ENCODE measurements at places on chromosomes 3 and 15.

DNA sequence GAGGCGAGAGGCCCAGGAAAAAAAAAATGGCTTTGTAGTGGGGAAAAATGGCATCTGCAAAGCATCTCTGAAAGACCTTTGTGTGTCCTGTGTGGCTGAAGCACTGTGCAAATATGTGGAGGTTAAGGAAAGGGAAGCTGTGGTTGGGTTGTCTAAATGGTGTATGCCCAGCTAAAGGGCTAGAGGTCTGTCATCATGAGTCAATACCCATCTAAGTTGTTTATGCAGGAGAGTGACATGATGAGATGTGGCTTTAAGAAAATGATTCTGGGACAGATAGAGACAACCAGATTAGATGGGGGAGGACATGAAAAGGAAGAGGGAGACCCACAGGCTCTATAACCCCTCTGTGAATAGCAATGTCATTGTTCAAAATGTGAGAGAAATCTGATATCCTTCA, 280.7 kb downstream of the MFSD1 start:
- DNase-seq, result no peak

DNA sequence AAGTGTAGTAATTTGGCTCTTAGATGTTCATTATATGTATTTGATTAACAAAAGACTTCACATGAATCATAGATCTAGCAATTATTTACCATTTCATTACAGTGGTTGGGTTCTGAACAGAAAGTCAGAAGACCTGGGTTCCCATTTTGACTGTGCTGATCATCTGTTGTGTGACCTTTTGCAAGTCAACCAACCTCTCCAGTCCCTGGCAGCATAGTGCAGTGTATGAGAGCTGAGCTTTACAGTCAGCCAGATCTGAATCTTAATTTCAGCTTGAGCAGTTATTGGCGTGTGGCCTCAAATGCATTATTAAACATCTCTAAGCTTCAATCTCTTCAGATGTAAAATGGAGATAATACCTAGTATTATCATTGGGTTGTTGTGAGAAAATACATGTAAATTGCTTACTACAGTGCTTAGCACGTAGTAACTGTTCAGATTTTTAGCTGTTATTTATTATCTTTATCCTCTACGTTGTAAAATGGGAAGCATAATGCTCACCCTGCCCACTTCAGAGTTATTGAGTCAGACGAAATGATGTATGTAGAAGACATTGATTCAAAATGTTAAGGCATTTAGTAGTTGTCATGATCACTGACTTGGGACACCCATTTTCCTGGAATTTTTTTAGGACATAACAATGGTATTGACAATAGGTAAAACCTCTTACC, 104.0 kb downstream of the KLHL25 start:
- DNase-seq, result no peak

- DNase-seq, result no peak
Measured at GRCh38 chr15:78938658-78939488, 6.0 kb downstream of the CTSH start.

- DNase-seq, result no peak
Measured at GRCh38 chr3:39086144-39086543, 21.3 kb downstream of the GORASP1 start.

- DNase-seq, result peak; percentile 42
Measured at GRCh38 chr15:64911311-64912186, at the start of gene ANKDD1A. ANKDD1A (plus strand) TSS chr15:64911902; CDS start chr15:64911931, 29 bp downstream.

GRCh38 chr3:105997800-105998526, 129.2 kb upstream of the CBLB start:
- DNase-seq, result no peak

- no peak for DNase-seq
Measured at GRCh38 chr3:48502728-48503168, 1.2 kb downstream of the SHISA5 start.

GRCh38 chr3:191963182-191963581, 502.2 kb downstream of the PYDC2 start:
- no peak for DNase-seq

DNA sequence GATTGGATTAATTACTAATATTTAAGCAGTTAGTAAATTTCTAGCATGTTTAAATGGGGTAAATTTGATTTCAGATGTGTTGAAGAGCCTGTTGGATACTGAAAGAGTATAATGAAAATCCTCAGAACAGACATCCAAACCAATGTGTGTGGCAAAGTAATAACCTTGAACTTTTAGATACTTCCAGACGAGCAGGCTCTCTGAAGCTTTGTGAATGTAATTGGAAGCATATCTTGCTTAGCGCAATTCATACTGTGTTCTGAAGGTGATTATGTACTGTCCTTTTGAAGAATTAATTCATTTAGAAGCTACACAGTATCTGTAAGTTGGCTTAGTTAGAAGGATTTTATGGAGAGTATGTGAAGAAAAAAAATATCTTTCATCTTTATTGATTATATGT, 161.8 kb downstream of the CBLB start:
- DNase-seq, result no peak

DNA sequence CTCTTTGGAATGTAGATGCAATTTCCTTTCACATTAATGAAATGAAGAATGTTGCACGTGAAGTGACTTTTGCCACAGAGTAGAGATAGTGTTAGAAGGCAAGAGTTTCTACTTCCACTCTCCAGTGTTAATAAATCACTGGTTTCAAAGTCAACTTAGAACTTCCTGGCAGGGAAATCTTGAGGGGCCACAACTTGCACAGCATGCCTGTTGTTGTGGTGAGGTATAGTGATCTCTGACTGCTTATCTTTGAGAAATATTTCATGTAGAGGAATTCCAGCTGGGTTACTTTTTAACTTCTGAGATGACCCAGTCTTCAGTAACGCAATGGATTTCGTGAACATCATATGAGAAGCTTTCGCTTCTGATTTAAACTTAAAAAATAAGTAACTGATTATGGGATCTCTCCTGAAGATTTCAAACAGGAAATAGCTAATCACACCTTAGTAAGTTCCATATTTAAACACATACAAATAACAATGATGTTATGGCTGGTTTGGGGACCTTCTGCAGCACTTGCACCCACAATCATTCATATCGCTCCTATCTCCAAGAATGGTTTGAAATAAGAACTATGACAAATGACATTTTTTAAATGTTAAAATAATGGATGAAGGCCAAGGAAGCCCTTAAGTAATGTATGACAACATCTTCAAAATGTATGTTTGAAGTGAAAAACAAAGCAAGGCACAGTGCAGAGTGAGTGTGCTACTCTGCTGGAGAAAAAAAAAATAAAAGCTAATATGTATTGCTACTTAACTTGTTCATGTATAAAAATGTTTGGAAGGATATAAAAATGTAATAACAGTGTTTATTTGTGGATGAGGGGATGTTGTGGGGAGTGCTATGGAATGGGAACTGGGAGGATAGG, 726.5 kb upstream of the NECTIN3 start:
- DNase-seq, result no peak

DNA sequence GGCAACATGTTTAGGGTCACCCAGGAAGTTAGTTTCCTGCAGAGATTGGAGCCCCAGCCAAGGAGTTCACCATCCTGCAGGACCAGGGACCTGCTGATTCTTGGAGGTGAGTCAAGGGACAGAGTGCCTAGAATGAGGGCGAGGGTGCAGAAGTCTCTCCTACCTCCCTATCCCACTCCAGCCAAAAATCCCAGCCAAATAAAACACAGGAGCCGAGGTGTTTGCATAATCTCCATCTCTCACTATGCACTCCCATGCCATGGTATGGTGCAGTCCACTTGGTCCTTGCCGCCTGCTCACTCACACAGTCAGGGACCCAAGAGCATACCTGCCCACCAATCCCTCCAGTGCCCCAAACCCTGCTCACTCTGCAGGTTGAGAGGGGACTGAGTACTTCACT, 294.2 kb downstream of the UACA start:
- no peak for DNase-seq

DNA sequence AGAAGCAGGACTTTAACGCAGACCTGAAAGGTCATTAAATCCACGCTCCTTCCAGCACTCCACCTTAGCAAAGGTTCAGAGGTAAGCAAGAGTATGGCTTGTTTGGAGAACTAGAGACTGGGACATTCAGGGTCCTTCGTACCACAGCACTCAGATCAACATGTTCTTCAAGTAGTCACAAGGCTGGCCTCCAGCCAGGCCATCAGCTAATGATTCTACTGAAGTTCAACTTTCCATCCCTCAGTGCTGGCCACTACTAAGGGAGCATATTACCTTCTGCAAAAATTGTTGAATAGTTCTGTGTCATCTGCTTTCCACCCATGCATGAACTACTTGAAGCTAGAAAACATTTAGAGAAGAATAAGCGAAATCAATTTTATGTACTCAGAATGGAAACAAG, 17.6 kb downstream of the CD200R1L start:
- DNase-seq, result no peak

- no peak for DNase-seq
Measured at GRCh38 chr3:113241292-113242095, 30.1 kb downstream of the BOC start.

DNA sequence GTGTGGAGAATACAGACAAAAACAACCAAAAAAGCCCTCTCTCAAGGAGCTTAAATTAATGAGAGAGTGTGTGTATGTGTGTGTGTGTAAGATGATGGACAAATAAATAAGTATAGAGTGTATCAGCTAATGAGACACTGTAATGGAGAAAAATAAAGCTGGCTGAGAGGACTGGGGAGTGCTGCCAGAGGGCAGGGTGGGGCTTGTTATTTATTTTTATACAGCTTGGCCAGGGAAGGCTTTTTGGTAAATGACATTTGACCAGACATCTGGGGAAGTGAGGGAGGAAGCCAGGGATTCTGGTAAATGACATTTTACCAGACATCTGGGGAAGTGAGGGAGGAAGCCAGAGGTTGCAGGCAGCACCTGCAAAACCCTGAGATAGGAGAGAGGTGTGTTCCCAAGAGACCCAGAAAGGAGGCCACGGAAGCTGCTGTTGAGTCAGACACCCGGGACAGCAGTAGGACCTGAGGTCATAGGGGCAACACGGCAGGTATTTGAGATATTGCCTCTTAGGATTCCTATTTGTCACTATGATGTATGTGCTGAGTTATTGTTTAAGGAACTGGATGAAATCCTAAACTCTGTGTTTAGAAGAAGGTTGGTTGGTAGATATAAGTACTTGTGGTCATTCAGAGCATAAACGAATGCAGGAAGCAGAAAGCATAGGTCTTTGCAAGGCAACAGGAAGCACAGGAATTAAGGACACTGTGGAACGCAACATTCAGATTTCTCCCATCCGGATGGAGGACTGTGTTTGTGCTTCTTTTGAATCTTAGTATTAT, 2.7 kb downstream of the SV2B start:
- no peak for DNase-seq
